ENCODE measurements at places on chromosomes 6 and 20.

GRCh38 chr6:108904741-108905140, 56.5 kb downstream of the ARMC2 start:
- DNase-seq: no peak

DNA sequence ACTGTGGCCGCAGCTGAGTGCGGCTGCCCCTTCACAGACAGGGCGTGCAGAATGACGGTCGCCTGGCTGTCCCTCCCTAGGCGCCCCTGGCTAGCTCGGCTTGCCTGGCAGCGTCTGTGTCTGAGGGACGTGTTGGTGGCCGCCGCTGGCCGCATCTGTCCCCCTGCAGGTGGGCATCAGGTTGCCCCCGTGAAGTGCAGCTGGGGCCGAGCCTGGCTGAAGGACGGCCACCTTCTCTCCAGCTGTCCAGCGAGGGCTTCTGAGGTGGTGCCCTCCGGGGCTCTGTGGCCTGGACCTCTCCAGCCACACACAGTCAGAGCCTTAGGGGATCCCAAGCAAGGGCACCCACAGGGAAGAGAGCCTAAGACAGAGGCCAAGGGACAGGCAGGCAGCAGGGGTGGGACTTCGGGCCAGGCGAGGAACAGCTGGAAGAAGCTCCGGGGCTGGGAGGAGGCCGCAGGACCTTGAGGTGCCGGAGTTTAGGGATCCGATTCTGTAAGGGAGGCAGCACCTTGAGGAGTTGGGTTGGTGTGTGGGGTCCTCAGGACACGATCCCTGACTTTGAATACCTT, 89.0 kb upstream of the EPB41L1 start:
- no peak for DNase-seq

DNA sequence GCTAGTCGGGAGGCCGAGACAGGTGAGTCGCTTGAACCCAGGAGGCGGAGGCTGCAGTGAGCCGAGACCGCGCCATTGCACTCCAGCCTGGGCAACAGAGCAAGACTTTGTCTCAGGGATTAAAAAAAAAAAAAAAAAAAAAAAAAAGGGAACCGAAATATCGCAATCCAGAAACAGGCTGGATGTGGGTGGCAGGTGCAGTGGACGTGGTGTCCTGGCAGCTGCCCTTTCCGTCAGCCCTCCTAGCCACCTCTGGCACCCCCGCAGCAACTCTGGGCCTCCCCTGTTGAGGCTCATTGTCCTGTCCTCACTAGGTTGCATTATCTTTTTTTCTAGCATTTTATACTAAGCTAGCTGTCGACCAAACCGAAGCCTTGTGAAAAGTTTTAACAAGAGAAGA, 113.5 kb downstream of the DTNBP1 start:
- no peak for DNase-seq

DNA sequence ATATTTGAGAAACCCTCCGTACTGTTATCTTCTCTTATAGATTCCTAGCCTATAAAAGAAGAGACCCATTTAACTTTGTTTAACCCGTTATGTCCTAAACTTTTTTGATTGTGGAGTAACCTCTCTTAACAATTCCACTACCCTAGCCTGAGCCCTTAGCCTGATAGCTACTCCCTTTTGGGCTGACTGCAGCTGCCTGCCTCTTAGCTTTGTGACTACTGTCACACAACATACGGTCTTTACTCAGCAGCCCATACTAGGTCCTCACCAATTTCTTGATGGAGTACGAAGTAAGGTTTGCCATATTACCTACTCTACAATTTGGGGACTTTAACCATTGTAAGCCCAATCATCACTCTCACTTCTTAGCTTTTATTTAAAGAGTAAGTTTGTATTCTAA, 72.7 kb downstream of the QRSL1 start:
- DNase-seq: no peak

Measured in fibroblast of skin of right quadriceps (primary cell).